ENCODE measurements at places on chromosomes 7 and 10.

DNA sequence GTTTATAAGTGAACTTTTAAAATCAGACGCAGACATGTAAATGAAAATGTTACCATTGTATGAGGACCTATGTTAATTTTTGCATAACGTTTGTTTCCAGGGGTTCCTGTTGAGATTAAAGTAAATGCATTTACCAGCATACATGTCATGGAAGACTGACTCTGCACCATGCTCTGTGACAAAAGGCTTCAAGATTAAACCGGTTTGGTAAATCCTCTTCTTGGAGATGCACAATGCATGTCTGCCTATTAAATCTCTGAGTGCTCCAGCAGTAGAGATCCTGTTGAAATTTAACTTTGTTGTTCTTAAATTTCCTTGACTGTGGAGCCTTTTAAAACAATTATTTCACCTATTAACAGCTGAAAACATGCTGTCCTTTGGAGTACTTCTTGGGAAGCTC is 36.5 kb upstream of the JAZF1 start:
- DNase-seq: no peak

DNA sequence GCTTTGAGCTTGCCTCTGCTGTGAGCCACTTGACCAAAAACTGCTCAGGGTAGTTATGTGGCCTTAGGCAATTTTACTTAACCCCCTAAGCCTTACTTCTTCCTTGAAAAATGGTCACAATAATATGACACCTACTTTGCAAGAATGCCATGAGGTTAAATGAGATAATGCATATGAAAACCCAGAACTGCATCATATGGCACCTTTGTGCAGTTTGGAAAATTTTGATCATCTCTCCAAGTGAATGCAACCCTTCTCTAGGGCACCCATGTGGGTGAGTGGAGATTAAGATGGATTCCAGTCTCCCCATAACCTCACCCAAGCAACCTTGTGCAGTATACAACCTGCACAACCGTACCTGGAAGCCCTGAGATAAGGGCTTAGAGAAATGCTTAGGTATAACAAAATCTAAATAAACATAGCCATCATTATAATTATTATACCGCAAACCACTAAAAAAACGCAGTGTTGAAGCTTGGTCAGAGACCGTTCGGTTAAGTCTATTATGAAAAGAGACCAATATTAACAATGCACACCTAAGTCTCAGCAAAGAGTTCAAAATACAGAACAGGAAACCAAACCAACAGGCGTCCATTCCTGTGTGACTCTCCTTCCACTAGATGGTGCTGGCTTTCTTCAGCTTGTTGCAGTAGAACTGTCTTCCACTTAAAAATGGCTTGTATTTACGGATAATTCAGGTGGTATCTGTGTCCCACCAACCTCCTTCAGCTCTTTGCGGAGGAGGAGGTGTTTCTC is 21.0 kb upstream of the ASB15 start:
- peak; percentile 74 for DNase-seq

DNA sequence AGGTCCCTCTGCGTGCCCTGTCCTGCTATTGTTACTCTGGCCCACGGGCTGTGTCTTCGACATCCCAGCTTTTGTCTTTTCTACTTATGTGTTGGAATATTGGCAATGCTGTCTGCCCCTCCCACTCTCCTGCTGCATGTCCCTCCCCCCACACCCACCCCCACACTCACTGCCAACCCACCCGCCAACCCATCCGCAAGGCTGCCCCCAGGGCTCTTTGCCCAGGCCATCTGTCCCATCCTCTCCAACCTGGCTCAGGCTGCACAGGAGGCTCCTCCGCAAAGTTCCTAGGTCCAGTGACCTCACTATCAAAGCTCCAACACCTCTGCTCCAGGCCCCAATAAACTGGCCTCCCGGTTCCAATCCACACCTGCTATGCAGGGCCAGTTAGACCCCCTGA is 167.1 kb upstream of the PRR15 start:
- no peak for DNase-seq

DNA sequence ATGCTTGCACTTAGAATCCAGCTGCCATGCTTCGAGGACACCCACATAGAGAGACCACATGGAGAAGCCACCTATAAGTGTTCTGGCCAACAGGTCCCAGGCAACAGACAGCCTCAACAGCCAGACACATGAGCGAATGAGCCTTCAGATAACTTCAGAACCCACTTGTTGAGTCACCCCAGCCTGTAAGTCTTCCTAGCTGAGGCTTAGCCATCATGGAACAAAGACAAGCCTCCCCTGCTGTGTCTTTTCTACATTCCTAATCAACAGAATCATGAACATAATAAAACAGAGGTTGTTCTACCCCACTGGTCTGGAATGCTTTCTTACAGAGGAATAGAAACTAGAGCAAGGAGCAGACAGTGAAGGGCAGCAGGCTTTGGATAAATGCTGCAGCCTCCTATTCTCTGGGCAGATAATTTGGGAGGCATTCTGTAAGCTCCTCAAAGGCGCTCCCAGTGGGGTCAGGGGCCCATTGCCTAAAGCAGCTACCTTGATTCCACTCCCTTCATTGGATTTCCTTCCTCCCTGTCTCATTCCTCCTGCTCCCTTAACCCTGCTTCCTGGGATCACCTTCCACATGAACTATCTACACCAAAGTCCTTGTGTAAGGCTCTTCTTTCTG is 4.6 kb downstream of the TLL2 start:
- no peak for DNase-seq

GRCh38 chr10:70459061-70459773 is 17.7 kb upstream of the NODAL start:
- DNase-seq: peak; percentile 33

DNA sequence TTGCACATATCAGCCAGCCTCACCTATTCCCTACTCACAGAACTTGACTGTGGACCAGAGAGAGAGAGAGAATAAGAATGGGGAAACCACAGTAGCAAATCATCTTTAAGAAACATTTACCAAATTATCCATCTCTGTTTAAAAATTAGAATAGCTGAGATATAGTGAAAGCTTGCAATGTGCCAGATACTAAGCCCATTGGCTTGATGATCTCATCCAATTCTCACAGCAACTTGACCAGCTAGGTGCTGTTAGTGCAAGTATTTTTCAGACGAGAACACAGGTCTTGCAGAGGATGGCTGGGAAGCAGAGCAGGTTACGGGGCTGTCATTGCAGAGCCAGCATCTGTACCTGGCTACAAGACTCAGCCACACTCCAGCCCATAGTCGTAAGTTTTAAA is 50.9 kb downstream of the KLF6 start:
- no peak for DNase-seq

- DNase-seq: no peak
Measured at GRCh38 chr7:3725155-3726059, 424.4 kb downstream of the SDK1 start.

- DNase-seq: no peak
Measured at GRCh38 chr7:50739744-50740435, 42.8 kb downstream of the GRB10 start.

Measured in SW480 (cell line).